ENCODE measurements at places on chromosomes 6 and 20. TPM values are rescaled to one million over a fixed set of nuclear protein-coding genes. Genes with fewer than 3 reads are reported as not detected.

The FAM83B gene
- not detected for polyA plus RNA-seq

GRCh38 chr20:34515484-34516246 is 557 bp upstream of the DYNLRB1 start:
- DNase-seq: no peak

The ADAM33 gene
- 53.8 TPM for polyA plus RNA-seq

DNA sequence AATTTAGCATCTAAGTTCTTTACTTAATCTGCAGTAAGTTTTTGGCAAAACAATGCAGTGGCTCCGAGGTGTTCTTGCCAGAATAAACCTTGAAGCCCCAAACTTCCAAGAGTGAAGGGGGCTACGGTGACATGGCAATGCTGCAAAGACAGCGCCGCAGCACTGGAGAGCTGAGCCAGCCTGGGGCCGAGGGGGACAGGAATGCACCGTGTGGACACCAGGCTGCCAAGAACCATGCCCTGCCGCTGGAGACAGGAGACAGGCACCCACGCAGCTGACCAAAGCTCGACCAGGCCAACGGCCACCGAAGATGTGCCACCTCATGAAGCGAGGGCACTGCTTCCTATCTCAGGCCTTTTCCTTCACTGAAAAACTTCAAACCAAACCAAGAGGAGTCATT is 133.4 kb downstream of the PRND start:
- no peak for DNase-seq

The MAS1 gene
- polyA plus RNA-seq: not detected

The SLC13A3 gene
- 3.5 TPM for polyA plus RNA-seq

DNA sequence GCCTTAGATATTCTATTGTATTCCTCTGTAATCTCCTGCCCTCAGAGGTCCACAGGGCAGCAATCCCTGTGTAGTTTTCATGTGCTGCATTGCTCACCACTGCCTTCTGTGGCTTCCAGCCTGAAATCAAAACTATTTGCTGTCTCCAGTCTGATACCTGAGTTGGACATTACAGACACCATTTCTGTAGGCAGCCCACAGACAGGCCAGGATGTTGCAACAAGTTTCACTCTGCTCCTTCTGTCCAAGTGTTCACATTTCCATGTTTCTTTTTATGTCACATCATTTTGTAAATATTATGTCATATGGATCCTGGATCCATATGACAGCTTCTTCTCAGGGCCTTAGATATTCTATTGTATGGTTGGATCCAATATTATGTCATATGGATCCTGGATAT is 21.7 kb downstream of the ECI2 start:
- no peak for DNase-seq

The ANKRD60 gene
- polyA plus RNA-seq: not detected

- no peak for DNase-seq
These were observed 18.5 kb downstream of the FRMD1 start for GRCh38 chr6:168060521-168060931.

The ULBP3 gene
- polyA plus RNA-seq: 6.0 TPM

GRCh38 chr6:24908650-24909035 is 27.1 kb downstream of the RIPOR2 start:
- DNase-seq: peak; percentile 86

The MTCH1 gene
- 207 TPM for polyA plus RNA-seq

- no peak for DNase-seq
These were observed 101.6 kb upstream of the FRMD1 start for GRCh38 chr6:168180548-168181011.

- no peak for DNase-seq
These were observed 498.7 kb downstream of the TENT5A start for GRCh38 chr6:81253821-81254220.

The TGM2 gene
- 313 TPM for polyA plus RNA-seq

- DNase-seq: no peak
These were observed 295.1 kb upstream of the CDYL start for GRCh38 chr6:4480788-4481735.

The AKAP12 gene
- polyA plus RNA-seq: 27.7 TPM

DNA sequence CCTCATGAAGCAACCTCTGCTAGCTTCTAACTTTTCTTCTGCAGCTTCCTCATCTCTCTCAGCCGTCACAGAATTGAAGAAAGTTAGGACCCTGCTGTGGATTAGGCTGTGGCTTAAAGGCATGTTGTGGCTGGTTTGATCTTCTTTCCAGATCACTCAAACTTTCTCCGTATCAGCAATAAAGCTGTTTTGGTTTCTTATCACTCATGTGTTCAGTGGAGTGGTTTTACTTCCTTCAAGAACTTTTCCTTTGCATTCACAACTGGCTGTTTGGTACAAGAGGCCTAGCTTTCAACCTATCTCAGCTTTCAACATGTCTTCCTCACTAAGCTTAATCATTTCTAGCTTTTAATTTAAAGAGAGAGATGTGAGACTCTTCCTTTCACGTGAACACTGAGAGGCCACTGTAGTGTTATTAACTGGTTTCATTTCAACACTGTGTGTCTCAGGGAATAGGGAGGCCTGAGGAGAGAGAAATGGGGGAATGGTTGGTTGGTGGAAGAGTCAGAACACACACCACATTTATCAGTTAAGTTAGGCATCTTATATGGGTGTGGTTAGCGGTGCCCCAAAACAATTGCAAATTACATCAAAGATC is 17.2 kb downstream of the ZSCAN23 start:
- DNase-seq: no peak

DNA sequence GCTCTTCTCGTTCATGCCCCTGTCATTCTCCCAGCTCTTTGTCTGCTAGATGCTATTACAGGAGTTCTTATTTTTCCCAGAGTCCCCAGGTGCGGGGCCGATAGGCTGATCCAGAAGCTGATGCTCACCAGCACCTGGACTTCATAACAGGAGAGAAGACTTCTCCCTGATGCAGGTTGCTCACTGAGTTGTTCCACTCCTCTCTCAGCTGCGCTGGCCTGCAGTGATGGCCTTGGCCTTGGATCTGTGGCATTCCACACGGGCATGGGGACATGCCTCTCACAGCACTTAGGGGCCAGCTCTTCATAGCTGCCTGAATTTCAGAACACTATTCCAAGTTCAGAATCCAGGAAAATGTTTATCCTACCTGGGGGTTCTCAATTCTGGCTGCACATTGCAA is 7.1 kb upstream of the TXNDC5 start:
- no peak for DNase-seq

GRCh38 chr20:18304618-18305017 is 16.3 kb downstream of the ZNF133 start:
- DNase-seq: no peak

- no peak for DNase-seq
These were observed 37.9 kb upstream of the CCDC167 start for GRCh38 chr6:37537548-37537947.

The PRR18 gene
- polyA plus RNA-seq: not detected

DNA sequence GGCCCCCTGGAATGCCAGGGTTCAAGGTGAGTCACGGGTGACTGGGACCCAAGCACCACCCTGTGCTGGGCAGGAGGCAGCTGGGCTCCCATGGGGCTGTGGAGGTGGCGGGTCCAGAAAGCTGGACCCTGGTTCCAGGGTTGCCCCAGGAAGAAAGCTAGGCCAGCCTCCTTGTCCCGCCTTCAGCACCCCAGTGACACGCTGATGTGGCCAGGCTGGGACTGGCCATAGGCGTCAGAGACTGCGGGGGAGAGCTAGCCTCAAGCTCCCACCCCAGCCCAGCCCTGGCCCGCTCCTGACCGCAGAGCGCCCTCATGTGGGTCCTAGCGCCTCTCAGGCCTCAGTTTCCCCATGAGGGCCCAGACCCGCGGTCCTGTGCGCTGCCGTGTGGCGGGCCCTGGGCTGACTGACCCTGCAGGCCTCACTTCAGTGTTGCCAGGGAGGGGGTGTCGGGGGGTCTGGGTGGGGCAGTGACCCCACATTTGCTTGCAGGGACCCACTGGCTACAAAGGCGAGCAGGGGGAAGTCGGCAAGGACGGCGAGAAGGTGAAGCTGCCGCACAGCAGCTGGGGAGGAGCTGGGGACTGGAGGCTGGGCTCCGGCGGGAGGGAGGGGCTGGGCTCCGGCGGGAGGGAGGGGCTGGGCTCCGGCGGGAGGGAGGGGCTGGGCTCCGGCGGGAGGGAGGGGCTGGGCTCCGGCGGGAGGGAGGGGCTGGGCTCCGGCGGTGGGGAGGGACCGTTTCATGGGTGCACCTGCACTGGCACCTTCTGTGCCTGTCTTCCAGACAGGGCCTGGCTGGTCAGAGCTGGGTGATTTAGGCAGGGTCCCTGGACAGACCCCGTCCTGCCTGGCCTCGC is 7.9 kb downstream of the COL9A3 start:
- DNase-seq: no peak

GRCh38 chr6:21533678-21534077 is 59.9 kb upstream of the SOX4 start:
- no peak for DNase-seq

GRCh38 chr20:38109591-38110524 is 55.2 kb downstream of the TGM2 start:
- peak; percentile 100 for DNase-seq

GRCh38 chr6:38039502-38039901 is 220.0 kb downstream of the ZFAND3 start:
- DNase-seq: no peak

DNA sequence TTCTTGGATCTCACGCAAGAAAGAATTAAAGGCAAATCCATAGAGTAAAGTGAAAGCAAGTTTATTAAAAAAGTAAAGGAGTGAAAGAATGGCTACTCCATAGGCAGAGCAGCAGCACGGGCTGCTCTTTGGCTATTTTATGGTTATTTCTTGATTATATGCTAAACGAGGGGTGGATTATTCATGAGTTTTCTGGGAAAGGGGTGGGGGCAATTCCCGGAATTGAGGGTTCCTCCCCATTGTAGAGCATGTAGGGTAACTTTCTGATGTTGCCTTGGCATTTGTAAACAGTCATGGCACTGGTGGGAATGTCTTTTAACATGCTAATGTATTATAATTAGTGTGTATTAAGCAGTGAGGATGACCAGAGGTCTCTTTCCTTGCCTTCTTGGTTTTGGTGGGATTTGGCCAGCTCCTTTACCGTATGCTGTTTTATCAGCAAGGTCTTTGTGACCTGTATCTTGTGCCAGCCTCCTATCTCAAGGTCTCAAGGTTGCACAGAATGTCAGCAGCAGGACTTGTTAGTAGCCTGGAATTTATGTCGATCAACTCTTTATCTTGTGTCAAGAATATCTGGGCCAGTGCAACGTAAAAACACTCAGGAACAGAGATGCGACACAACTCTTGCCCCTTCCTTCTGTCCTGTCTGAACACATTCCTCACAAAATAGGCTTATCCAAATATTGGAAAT is 931.4 kb downstream of the QKI start:
- no peak for DNase-seq

GRCh38 chr6:9623985-9624384 is 790.9 kb downstream of the TFAP2A start:
- no peak for DNase-seq

GRCh38 chr6:26383624-26384417 is 913 bp downstream of the BTN2A2 start:
- DNase-seq: no peak

DNA sequence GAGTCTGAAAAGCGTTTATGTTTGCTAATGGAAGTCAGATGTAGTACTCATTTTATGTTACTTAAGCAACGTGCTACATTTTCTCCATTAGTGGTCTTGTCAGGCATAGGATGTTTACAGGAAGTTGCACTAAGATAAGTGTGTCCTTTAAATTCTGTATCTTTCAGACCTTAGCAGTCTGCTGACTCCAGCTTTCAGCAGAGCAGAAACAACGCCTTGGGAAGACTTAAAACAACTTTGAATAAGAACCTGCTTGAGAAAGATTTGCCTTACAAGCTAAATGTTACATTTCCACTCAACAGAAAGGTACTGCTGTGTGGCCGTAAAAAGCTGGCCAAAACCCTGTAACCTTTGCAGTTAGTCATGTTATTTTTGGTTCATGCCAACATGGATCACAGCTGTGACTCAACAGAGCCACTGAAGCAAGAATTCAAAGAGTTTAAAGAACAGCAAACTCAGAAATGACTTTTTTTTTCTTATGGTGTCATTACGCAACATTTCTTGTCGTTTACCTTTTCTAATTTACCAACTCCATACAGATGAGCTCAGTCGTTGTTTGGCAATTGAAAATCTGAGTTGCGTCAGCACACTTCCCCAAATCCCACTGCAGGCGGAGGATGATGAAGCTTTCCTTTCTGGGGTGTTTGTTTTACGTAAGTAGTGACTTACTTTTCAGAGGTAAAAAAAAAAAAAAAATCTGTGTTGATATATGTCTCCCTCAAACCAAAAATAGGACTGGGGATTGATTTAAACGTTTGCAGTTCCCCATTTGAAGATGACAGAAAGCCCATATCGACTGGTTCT is 27.9 kb upstream of the BMP6 start:
- DNase-seq: peak; percentile 73

GRCh38 chr6:15970517-15970916 is 158.4 kb upstream of the MYLIP start:
- DNase-seq: no peak

DNA sequence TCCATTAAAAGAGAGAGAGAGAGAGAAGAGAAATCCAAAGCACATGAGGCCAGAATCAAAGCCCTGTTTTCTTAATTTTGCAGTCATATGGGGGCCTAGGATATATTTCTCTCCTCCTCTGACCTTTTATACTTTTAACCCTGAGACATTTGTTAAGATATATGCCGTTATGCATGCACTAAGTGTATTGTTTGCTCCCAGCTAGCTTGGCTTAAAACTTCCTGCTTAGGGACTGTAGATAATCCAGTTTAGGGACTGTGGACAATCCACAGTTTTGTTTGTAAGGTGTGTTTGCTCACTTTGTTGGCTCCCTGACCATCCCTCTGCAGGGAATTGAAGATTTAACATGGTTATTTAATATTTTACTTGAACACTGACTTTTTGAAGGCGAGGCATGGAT is 166.3 kb upstream of the TSHZ2 start:
- no peak for DNase-seq

The IYD gene
- not detected for polyA plus RNA-seq

The PYGB gene
- polyA plus RNA-seq: 45.9 TPM

The RAET1L gene
- polyA plus RNA-seq: not detected

- no peak for DNase-seq
These were observed 51.0 kb upstream of the PMEPA1 start for GRCh38 chr20:57760698-57761412.

The LY6G6F gene
- not detected for polyA plus RNA-seq

DNA sequence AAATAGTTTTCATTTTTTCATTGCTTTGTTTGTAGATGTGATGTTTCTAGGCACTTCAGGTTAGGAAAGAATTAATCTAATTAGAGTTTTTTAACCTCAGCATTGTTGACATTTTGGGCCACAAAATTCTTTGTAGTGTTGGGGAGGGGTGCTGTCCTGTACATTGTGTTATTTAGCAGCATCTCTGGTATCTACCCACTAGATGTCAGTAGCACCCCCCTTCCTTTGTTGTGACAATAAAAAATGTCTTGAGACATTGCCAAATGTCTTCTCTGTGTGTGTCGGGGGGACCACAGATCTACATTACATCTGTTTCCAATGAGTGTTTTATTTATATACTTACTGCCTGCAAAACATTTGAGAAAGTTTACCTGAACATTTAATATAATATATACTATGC is 45.6 kb downstream of the EYA4 start:
- no peak for DNase-seq

- peak; percentile 43 for DNase-seq
These were observed 32.2 kb upstream of the ERVFRD-1 start for GRCh38 chr6:11143394-11144371.
